Natural killer cell treated with Interleukin-12 subunit alpha and Interleukin-12 subunit beta and Interleukin-15 and Interleukin-18, amount 100 ng/mL, for 72 hours (primary cell): ENCODE measurements at places on chromosomes 2 and 18.

- no peaks in the 10 kb centered on the region for H3K4me1 ChIP-seq
- H3K27me3 ChIP-seq: peaks cover 3% of the 10 kb centered on the region
- no peak overlapping the region for H3K4me3 ChIP-seq
- DNase-seq: no peak
- no peak overlapping the region for H3K27ac ChIP-seq
These were observed 182.5 kb upstream of the HS6ST1 start for GRCh38 chr2:128501006-128501690.

- no peaks in the 10 kb centered on the region for H3K4me1 ChIP-seq
- DNase-seq: no peak
- H3K36me3 ChIP-seq: peaks cover 30% of the 10 kb centered on the region
- no peak overlapping the region for H3K27ac ChIP-seq
These were observed 41.2 kb downstream of the HADHB start for GRCh38 chr2:26285931-26286330.

DNA sequence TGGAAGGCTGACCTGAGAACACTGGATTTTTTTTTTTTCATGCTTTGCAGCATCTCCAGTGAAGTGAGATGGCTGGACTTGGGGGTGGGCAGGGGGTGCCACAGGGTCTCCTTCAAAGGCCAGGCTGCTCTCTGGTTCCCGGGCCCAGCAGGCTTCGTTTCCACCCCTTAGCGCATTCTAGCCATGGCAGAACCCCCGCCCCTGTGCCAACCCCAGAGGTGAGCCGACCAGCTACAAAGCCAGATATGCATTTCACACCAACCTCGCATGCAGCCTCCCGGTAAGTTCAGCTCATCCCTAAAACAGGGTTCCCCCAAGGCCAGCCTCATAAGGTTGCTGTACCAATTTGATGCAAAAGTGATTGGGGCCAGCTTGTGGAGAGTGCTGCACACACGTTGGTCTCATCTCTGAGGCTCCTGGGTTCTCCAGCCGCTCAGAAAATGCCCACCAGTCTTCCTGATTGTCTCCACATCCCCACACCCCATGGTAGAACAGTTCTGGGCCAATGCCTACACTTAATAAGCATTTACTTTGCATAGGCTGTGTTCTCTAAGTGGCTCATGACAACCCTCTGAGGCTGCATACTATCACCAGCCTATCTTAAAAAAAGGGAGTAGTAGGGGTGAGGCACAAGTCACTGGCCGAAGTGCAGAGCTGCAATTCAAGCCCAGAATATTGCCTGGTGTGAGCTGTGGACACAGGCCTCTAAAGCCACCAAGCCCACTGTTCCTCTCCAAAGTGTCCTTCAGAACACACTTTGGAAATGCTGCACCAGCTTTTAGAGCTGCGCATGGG, 23.3 kb downstream of the SMAD7 start:
- peaks cover 87% of the 10 kb centered on the region for H3K4me1 ChIP-seq
- no peaks in the 10 kb centered on the region for H3K36me3 ChIP-seq
- no peak for DNase-seq
- no peaks in the 10 kb centered on the region for H3K27me3 ChIP-seq
- H3K27ac ChIP-seq: peak overlapping the region; percentile 93

DNA sequence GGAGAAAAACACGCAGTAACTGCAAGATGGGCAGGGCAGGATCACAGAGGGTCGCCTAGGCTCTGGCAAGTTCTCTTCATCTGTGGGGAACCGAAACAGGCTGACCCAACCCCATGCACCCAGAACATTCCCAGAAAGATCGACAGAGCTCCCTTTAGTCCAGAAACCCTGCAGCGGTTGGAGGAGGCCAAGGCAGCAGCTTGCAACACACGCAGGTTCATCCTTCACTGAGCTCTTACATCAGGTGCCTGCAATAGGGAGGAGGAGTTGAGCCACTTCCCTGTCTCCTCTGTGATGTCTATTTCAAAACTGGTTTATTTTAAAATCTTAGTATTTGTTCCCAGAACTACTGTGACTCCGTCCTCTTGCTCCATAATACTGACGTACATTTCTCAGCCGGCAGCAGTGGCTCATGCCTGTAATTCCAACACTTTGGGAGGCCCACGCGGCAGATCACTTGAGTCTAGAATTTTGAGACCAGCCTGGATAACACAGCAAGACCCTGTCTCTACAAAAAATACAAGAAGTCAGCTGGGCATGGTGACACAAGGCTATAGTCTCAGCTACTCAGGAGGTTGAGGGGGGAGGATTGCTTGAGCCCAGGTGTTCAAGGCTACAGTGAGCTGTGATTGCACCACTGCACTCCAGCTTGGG, 11.5 kb upstream of the SLC11A1 start:
- H3K36me3 ChIP-seq: no peaks in the 10 kb centered on the region
- no peaks in the 10 kb centered on the region for H3K4me1 ChIP-seq
- no peak overlapping the region for H3K27ac ChIP-seq

GRCh38 chr2:96342085-96342484, 6.5 kb downstream of the NCAPH start:
- H3K27me3 ChIP-seq: no peaks in the 10 kb centered on the region
- peaks cover 40% of the 10 kb centered on the region for H3K36me3 ChIP-seq
- peak overlapping the region; percentile 93 for H3K27ac ChIP-seq
- DNase-seq: no peak
